Effector CD8-positive, alpha-beta T cell (primary cell): ENCODE measurements at places on chromosomes 11 and 22.

- no peak for DNase-seq
These were observed 106.8 kb upstream of the B3GAT1 start for GRCh38 chr11:134518616-134519389.

GRCh38 chr11:71329786-71330185 is 77.4 kb upstream of the SHANK2 start:
- no peak for DNase-seq

DNA sequence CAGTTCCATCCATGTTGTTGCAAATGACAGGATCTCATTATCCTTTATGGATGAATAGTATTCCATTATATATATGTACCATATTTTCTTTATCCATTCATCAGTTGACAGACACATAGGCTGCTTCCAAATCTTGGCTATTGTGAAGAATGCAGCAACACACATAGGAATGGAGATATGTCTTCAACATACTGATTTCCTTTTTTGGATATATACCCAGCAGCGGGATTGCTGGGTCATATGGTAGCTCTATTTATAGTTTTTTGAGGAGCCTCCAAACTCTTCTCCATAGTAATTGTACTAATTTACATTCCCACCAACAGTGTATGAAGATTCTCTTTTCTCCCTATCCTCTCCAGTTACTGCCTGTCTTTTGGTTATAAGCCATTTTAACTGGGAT is 383.9 kb upstream of the CHORDC1 start:
- DNase-seq = no peak

GRCh38 chr11:7251487-7251835 is 243 bp upstream of the SYT9 start:
- DNase-seq = no peak

DNA sequence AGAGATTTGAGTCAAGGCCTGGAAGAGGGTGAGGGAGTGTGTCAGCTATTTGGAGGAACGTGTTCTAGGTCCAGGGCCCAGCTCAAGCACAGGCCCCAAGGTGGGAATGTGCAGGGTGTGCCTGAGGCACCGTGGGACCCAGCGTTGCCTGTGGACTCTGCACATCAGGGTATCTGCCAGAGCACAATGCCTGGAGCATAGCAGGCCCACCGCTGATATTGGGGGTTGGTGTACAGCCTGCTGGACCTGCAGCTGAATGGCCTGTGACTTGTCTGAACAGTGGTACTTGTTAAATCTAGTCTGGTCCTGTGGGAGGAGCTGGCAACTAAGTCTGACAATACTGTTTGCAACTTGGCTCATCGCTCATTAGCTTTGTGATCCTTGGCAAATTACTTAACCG is 131.7 kb downstream of the GRIK4 start:
- no peak for DNase-seq

DNA sequence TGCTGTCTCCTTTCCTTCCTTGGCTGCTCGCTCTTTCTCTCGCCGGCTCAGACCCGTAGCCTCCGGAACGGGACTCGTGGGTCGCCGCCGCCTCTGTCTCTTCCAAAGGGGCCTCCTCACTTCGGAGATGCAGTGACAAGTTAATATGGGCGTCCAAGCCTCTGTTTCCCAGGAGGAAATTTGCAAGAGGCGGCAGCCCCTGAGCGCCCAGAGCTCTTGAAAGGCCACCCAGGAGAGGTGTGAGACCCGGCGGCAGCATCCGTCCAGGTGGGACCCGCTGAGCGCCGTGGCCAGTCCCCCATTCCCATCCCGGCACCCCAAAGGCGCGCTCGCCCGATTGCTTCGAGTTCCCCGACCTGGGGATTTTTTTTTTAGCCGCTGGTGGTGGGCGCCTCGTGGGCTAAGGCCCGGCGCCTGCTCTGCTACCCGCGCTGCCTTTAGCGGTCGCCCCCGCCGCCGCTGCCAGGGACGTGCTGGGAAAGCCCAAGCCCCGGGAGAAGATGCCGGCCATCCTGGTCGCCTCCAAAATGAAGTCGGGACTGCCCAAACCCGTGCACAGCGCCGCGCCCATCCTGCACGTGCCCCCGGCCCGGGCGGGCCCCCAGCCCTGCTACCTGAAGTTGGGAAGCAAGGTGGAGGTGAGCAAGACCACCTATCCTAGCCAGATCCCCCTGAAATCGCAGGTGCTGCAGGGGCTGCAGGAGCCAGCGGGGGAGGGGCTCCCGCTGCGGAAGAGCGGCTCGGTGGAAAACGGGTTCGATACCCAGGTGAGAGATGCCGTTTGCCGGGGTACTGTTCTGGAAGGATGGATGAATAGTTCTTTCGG is 772 bp downstream of the NAV2 start:
- DNase-seq = no peak
